ENCODE measurements at places on chromosomes 7 and 10. TPM values are rescaled to one million over a fixed set of nuclear protein-coding genes. Genes with fewer than 3 reads are reported as not detected.

The TMEM270 gene
- total RNA-seq = not detected

The CH25H gene
- 1.1 TPM for total RNA-seq

The PAPOLB gene
- 2.2 TPM for total RNA-seq

The SORCS3 gene
- total RNA-seq = 1.3 TPM

The TRIP6 gene
- 38.0 TPM for total RNA-seq

The CREB5 gene
- 53.5 TPM for total RNA-seq

The KCNMA1 gene
- total RNA-seq = 105 TPM

The OPALIN gene
- not detected for total RNA-seq

The GCK gene
- total RNA-seq = 1.4 TPM

The PLXDC2 gene
- 72.7 TPM for total RNA-seq

The GPC2 gene
- total RNA-seq = 3.7 TPM

The R3HCC1L gene
- total RNA-seq = 24.0 TPM

The WDR37 gene
- 12.2 TPM for total RNA-seq

The INTS1 gene
- 13.7 TPM for total RNA-seq

The C7orf57 gene
- 0.21 TPM for total RNA-seq

The GBX1 gene
- not detected for total RNA-seq

The SLC13A4 gene
- not detected for total RNA-seq

The AMPH gene
- total RNA-seq = 15.3 TPM

The CLCN1 gene
- total RNA-seq = 0.16 TPM

The ENTPD1 gene
- total RNA-seq = 85.3 TPM

The GOLGA7B gene
- total RNA-seq = 0.11 TPM

The CARD11 gene
- total RNA-seq = 5.0 TPM

The PON1 gene
- total RNA-seq = not detected

The KIAA1217 gene
- 18.0 TPM for total RNA-seq

The CLEC2L gene
- 0.32 TPM for total RNA-seq
